ENCODE measurements at places on chromosomes 16 and 17.

DNA sequence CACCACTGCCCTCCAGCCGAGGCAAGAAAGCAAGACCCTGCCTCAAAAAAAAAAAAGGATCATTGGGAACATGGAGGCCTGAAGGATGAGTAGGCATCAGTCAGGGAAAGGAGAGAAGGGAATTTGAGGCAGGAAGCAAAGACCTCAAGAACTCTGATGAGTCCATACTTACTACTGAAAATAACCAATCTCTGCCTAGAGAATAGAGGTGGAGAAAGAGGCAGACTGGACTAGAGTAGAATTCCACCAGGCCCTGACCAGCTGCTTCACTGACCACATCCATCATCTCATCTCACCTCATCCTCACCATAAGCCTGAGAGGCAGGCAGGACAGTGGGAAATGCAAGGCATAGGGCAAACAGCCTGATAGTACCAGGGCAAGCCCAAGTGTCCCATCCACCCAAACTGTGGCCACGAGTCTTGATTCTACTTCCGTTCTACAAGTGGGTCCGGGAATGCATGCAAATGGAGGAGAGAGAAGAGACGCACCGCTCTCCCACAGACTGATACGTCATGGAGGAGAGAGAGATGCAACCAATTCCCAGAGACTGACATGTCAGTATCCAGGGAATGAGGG is 17.1 kb downstream of the ANKRD11 start:
- H3K36me3 ChIP-seq, result no peaks in the 10 kb centered on the region
- peaks cover 16% of the 10 kb centered on the region for H3K4me1 ChIP-seq
- H3K4me3 ChIP-seq, result no peak overlapping the region

GRCh38 chr17:1050246-1050995 is 53.5 kb downstream of the TIMM22 start:
- H3K4me1 ChIP-seq, result no peaks in the 10 kb centered on the region
- no peak for DNase-seq
- H3K4me3 ChIP-seq, result no peak overlapping the region
- no peak overlapping the region for H3K27ac ChIP-seq

GRCh38 chr17:44602390-44602789 is 45.1 kb downstream of the FZD2 start:
- DNase-seq, result no peak
- no peaks in the 10 kb centered on the region for H3K36me3 ChIP-seq
- no peaks in the 10 kb centered on the region for H3K27me3 ChIP-seq
- no peaks in the 10 kb centered on the region for H3K4me1 ChIP-seq
- H3K27ac ChIP-seq, result no peak overlapping the region

- H3K36me3 ChIP-seq, result no peaks in the 10 kb centered on the region
- no peaks in the 10 kb centered on the region for H3K4me1 ChIP-seq
- no peaks in the 10 kb centered on the region for H3K27me3 ChIP-seq
- DNase-seq, result no peak
- no peak overlapping the region for H3K27ac ChIP-seq
- H3K4me3 ChIP-seq, result no peak overlapping the region
These were observed 15.8 kb downstream of the TRPV1 start for GRCh38 chr17:3593384-3593783.

GRCh38 chr17:41965694-41966462 is 717 bp upstream of the CNP start:
- H3K4me3 ChIP-seq, result peak overlapping the region; percentile 72
- peak overlapping the region; percentile 91 for H3K27ac ChIP-seq
- no peaks in the 10 kb centered on the region for H3K27me3 ChIP-seq
- H3K36me3 ChIP-seq, result no peaks in the 10 kb centered on the region

DNA sequence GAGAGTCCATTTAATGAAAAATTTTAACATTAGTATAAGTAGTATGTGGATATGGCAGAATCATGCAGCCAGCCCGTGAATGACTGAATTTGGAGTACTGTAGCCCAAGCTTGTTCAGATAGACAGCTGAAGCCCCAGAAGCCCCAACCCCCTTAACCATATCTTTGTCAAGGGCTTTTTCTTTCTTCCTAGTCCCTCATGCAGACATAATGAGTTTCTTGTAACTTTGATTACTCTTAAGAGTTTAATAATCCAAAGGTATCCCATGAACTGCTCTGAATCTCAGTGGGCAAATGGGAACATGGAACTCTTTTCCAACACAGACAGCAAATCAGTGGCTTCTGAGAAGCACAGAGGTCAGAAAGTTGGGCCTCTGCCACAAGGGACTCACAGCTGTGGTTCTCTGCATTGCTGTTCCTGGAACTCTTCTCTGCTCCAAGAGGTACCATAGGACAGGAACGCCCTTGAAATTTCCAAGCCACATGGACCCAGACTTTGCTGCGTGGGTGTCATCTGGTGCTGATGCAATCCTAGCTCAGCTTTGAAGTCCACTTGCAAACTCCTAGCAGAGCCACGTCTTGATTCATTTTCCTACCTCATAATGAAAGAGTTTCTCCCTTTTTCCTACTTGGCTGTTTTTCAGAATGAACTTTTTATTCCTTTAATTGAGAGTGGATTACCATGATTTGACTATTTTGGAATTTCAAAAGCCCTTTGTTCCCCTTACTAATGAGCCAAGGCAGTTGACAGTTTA is 18.1 kb downstream of the LYRM1 start:
- no peaks in the 10 kb centered on the region for H3K27me3 ChIP-seq
- H3K4me1 ChIP-seq, result no peaks in the 10 kb centered on the region
- no peak overlapping the region for H3K27ac ChIP-seq
- no peak for DNase-seq

DNA sequence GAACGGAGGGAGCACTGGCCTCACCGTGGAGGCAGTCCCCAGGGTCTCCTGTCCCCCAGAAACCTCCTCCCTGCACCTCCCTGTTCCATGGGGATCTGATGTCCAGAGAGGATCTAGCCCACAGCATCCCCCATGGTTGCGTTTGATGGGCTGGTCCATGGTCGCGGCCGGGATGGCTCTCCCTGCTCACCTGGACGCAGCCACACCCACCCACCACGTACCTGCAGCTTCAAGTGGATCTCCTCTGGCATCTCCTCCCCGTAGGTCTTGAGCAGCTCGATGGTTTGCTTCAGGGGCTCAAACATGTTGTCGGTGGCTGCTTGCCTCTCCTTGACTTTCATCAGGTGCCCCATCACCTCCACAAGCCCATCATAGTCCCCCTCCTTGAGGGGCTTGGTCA is 47.9 kb downstream of the DNAH17 start:
- no peaks in the 10 kb centered on the region for H3K36me3 ChIP-seq
- no peaks in the 10 kb centered on the region for H3K27me3 ChIP-seq
- no peak overlapping the region for H3K27ac ChIP-seq
- no peaks in the 10 kb centered on the region for H3K4me1 ChIP-seq
- no peak overlapping the region for H3K4me3 ChIP-seq

- H3K4me1 ChIP-seq, result no peaks in the 10 kb centered on the region
- H3K36me3 ChIP-seq, result no peaks in the 10 kb centered on the region
- DNase-seq, result peak; percentile 20
- no peak overlapping the region for H3K4me3 ChIP-seq
- H3K27me3 ChIP-seq, result no peaks in the 10 kb centered on the region
These were observed 42.7 kb upstream of the ANKFN1 start for GRCh38 chr17:56110463-56111135.

DNA sequence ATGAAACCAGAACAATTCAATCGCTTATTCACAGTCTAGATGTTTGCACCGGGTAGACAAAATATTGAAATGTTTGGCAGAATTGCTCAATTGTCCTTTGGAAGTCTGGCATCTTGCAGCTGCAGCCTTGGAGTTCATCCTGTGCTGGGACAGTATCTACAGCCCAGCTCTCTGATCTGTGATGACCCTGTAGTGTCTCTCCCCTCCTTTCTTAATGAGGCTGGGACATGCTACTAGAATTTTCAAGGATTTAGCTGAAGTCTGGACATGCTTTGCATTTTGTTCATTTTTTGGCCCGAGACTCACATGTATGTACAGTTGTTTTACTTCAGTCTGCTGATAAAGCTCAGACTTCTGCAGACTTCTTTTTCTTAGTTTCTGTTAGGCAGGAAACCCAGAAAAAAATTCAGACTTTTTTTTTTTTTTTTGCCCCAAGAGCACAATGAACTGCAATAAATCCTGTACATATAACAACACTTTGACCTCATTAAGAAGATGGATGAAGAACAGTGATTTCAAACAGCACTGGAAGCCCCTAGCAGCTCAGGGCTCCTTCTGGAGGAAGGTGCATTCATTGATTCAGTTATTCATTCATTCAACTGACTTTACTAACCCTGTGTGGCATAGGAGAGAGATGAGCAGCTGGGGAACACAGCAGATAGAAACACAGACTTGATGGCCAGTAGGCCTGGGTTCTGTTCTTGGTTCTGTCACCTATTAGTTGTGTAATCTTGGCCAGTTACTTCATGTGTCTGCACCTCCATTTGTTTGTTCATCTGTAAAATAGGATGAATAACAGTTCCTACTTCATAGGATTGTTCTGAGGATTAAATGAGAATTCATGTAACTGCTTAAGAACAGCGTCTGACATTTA is 210.0 kb downstream of the MAP2K4 start:
- H3K4me3 ChIP-seq, result no peak overlapping the region
- H3K27ac ChIP-seq, result no peak overlapping the region
- DNase-seq, result no peak
- H3K4me1 ChIP-seq, result no peaks in the 10 kb centered on the region

DNA sequence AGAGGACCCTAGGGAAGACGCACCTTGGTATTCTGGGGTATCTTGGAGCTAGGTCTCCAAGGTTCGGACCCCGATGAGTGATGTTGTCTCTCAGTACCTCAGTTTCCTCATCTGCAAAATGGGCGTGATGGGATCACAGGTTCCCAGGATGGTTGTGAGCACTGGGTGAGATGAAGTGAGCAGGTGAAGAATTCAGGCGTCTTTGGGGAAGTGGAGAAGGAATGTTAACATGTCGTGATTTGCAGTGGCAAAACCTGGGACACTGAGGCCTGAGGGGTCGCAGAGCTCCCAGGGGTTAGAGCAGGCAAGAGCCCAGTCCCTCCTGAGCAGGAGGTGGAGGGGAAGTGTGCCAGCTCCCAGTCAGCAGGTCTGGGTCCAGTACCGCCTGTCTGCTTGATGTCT is 215.1 kb upstream of the GSE1 start:
- no peaks in the 10 kb centered on the region for H3K27me3 ChIP-seq
- peaks cover 8% of the 10 kb centered on the region for H3K4me1 ChIP-seq

- no peak overlapping the region for H3K27ac ChIP-seq
- H3K4me1 ChIP-seq, result no peaks in the 10 kb centered on the region
- H3K27me3 ChIP-seq, result no peaks in the 10 kb centered on the region
- H3K36me3 ChIP-seq, result no peaks in the 10 kb centered on the region
- DNase-seq, result no peak
- H3K4me3 ChIP-seq, result no peak overlapping the region
These were observed 6.7 kb upstream of the AXIN1 start for GRCh38 chr16:359067-359763.

- H3K36me3 ChIP-seq, result no peaks in the 10 kb centered on the region
- no peaks in the 10 kb centered on the region for H3K27me3 ChIP-seq
- H3K27ac ChIP-seq, result no peak overlapping the region
- H3K4me3 ChIP-seq, result no peak overlapping the region
These were observed 14.8 kb downstream of the PDP2 start for GRCh38 chr16:66894948-66895688.

DNA sequence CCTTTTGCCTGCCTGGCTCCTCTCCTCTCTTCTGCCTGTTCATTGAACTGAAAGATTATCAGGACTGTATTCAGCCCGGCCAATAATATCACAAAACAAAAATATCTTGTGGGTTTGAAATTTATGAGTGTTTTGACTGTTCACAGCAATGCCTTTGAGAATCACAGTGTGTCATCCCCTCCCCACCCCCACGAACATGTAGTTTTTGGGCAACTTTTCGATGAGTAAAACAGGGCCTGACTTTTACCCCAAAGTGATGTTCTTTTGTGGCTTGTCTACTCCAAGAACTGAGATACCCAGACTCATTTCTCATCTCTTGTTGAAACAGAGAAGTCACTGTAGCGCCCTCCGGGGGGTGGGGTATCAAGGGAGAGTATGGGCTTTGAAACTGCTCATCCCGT is 675.7 kb downstream of the WWOX start:
- H3K4me3 ChIP-seq, result no peak overlapping the region
- no peaks in the 10 kb centered on the region for H3K27me3 ChIP-seq
- no peaks in the 10 kb centered on the region for H3K4me1 ChIP-seq
- no peaks in the 10 kb centered on the region for H3K36me3 ChIP-seq
- no peak overlapping the region for H3K27ac ChIP-seq

DNA sequence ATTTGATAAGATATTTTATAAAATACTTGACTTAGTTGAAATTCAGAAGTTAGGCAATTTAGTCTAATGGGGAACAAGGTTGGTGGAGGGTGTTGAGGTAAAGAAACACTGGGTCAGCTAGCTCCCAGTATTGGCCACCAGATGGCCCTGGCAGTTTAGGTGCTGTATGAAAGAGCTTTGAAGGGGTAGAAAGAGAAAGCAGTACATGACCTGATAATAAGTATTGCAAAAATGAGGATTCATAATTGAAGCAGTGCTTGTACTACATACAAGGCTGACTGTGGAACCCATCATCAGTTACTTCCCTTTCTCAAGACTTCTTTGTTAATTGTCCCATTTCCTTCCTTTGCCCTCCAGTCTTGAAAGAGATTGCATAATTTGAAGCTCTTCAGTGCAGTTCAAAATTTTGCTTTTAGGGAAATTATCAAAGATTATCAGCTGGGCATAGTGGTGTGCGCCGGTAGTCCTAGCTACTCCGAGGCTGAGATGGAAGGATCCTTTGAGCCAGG is 29.4 kb downstream of the TANC2 start:
- no peak overlapping the region for H3K27ac ChIP-seq
- no peak overlapping the region for H3K4me3 ChIP-seq
- no peak for DNase-seq
- no peaks in the 10 kb centered on the region for H3K36me3 ChIP-seq
- no peaks in the 10 kb centered on the region for H3K27me3 ChIP-seq

GRCh38 chr16:1308036-1308976 is 1.1 kb upstream of the UBE2I start:
- no peak for DNase-seq
- H3K36me3 ChIP-seq, result no peaks in the 10 kb centered on the region
- H3K27me3 ChIP-seq, result no peaks in the 10 kb centered on the region
- H3K4me3 ChIP-seq, result peak overlapping the region; percentile 68
- H3K4me1 ChIP-seq, result peaks cover 15% of the 10 kb centered on the region

GRCh38 chr17:73541561-73541981 is 102.7 kb downstream of the SDK2 start:
- H3K27me3 ChIP-seq, result no peaks in the 10 kb centered on the region
- no peaks in the 10 kb centered on the region for H3K36me3 ChIP-seq
- DNase-seq, result no peak
- H3K4me1 ChIP-seq, result no peaks in the 10 kb centered on the region
- H3K4me3 ChIP-seq, result no peak overlapping the region

DNA sequence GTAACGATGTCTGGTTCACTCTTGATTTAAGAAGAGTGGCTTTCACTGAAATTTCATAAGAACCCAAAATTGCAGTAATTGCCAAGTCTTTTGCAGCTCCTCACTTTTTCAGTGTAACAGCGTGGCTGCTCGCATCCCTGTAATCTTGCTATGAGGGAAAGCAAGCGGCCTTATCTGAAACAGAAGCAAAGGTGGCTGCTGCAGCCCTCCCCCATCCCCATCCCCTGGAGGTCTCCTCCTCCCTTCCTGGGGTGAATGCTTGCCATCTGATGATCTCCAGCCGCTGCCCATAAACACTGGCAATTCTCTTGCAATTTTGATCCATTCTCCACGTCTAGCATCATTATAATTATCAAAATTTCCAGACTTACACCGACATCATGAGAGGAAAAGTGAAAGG is 182.5 kb upstream of the ASIC2 start:
- no peaks in the 10 kb centered on the region for H3K36me3 ChIP-seq
- no peaks in the 10 kb centered on the region for H3K4me1 ChIP-seq
- H3K27ac ChIP-seq, result no peak overlapping the region
- no peak overlapping the region for H3K4me3 ChIP-seq
- DNase-seq, result no peak

GRCh38 chr16:3140603-3141427 is 6.0 kb downstream of the ZNF213 start:
- no peak overlapping the region for H3K4me3 ChIP-seq
- H3K27ac ChIP-seq, result no peak overlapping the region
- H3K36me3 ChIP-seq, result no peaks in the 10 kb centered on the region
- no peaks in the 10 kb centered on the region for H3K4me1 ChIP-seq
- H3K27me3 ChIP-seq, result no peaks in the 10 kb centered on the region
- no peak for DNase-seq

Data from prostate gland (tissue), 2 donors.